ENCODE measurements at places on chromosomes 16 and 17.

DNA sequence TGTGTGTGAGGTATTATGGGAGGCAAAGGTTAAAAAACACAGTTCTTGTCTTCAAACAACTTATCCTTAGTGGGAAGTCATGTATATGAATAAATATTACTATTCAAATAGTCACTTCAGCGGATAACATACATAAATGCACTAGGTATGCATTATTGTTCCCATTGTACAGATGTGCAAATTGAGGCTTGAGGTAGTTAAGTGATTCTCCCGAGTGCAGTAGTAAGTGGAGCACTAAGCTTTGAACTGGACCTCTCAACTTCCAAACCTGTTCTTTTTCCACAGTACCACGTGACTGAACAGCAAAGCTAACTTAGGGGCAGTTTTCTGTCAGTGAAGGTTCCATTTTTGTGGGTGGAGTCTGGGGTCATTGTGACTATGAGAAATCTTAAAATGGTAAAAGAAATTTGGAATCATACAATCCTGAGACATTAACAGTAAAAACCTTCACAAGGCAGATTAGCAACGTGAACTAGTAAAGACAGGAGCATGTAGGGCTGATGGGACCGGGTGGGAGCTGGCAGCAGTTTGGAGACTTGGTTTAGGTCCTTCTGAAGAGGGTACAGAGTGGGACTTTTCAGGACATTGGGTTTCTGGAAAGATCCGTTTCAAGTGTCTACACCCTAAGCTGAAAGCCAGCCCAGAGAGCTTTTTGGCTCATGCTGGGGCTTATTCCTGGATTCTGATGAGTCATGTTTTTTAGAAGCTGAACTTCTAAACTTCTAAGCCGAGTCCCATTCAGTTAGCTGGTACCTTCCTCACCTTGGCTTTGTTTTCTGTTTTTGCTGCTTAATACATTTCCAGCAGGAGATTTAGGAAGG lies 204.9 kb downstream of the PRKCA start:
- peak; percentile 31 for DNase-seq

- DNase-seq: no peak
These were observed 914 bp downstream of the MAP1LC3B start for GRCh38 chr16:87392821-87393679.

DNA sequence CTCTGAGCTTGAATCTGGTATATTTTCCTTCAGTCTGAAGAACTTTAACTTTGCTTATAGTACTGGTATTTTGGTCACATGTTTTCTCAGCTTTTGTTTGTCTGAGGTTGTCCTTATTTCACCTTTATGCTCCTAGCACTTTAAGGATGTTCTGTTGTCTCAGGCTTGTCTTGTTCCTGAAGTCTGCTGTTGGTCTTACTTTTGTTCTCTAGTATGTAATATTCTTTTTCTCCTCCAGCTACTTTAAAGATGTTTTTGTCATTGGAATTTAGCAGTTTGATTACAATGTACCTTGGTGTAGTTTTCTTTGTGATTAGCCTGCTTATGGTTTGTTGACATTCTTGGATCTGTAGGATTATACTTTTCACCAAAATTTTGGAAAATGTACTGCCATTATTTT lies 23.6 kb downstream of the RPTOR start:
- no peak for DNase-seq

- DNase-seq: no peak
These were observed 18.1 kb upstream of the LCMT1 start for GRCh38 chr16:25093208-25094061.

DNA sequence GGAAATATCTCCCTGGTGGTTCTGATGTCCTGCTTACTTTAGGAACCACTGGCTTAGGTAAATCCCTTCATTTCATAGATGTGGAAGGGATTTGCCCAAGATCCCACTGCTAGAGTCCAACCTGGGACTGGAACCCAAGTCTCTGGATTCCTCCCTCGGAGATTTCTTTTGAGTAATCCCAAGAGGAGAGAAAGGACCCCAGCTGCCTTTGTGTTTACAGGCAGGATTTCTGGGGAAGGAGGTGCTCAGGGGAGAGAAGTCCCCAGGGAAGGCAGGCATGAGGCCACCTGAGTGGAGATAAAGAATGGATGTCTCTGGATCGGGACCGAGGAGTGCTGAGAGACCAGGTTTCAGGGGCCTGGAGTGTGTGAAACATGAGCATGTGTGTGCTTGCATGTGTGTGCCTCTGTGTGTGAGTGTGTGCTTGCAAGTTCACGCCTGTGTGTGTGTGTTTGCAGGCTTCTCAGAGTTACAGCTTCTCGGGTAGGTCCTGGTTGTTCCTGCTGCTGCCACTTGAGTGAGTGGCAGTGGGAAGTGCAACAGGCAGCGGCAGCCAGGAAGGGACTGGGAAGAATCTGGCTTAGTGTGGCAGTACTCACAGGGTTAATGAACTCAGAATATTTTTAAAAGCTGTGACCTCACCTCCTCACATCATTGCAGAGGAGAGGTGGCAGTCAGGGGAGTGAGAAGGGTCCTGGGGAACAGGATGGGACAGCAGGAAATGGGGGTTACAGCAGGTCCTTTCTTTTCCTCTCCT lies 2.2 kb downstream of the KCNH6 start:
- no peak for DNase-seq

DNA sequence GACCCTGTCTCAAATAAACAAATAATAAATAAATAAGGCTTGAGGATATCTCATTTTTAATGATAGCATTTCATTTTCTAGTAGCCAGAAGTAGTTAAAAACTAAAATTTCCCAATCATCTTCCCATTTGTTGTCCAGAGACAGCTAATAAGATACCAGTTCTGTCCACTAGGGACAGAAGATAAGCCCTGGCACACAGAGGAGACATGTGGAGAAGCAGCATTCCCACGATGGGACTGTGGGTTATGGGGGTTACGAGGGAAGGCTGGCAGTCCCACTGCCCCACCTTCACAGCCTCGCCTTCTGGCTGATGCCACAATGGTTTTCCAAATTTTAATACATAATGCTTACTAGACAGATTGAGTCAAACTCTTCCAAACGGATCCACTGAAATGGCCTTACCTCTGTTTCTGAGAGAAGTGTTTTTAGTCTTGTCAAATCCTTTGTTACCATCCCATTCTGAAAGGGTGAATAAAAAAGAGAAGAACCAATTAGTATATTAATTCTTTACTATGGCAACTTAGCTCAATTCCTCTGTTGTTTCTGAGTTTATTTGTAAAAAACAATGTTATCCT lies 44.2 kb downstream of the HELZ start:
- DNase-seq: no peak

DNA sequence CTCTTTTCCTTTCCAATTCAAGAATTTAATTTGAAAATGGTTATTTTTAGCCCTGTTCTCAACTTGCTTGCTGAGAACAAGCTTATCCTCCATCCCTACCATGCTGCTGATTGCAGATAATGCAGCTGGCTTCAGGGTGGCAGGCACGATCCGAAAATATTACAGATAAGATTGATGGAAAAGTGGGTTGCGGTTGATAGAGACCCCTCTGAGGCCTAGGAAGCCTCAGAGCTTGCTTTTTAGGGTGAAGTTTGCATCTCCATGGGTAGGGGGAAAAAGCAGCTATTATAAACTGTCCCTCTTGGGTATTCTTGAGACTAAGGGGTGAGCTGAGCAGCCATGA lies 116.5 kb upstream of the GOT2 start:
- no peak for DNase-seq

DNA sequence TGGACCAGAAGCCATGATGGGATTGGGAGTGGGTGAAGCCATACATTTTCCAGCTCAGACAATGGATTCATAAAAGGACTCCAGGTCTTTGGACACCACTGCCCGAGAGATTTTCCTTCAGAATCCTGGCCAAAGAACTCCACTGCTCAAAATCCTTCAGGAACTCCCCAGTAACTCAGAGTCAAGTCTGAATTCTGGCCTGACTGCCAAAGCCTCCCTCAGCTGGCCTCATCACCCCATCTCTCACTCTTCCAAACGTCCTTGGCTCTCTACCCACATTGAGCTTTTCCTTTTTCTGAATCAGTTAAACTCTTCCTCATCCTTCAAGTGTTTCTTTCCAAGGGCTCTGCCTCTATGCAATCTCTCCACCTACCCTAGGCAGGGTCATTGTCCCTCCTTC lies 1.2 kb upstream of the SEPTIN1 start:
- no peak for DNase-seq

GRCh38 chr16:70377782-70378181 lies 31.1 kb downstream of the DDX19A start:
- DNase-seq: no peak

GRCh38 chr16:80507538-80507937 lies 33.3 kb upstream of the DYNLRB2 start:
- DNase-seq: no peak

- no peak for DNase-seq
These were observed 36.2 kb upstream of the MEOX1 start for GRCh38 chr17:43697937-43698336.

- DNase-seq: no peak
These were observed 2.3 kb downstream of the RPRML start for GRCh38 chr17:46976626-46977270.

GRCh38 chr16:87973717-87974116 lies 22.5 kb downstream of the BANP start:
- no peak for DNase-seq

- no peak for DNase-seq
These were observed 244.7 kb downstream of the RBFOX3 start for GRCh38 chr17:79365836-79366770.

GRCh38 chr16:47728205-47728604 lies 267.1 kb downstream of the PHKB start:
- DNase-seq: no peak

DNA sequence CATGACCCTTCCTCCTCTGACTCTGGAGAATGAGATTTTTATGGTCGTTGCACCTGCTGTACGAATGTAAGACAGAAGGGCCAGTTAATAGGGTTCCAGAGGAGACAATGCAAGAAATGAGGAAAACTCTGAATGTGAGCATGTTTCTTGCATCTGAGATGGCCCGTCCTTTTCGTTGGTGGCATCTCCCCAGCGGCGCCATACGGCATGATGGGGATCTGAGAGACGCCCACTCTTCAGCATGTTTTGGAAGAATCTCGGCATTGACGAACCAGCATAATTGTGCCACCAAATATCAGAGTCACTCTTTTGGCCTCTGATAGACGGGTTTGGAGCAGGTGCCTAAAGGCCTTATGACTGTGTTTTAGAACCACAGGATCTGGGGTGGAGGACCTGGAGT lies 126.5 kb upstream of the RCVRN start:
- DNase-seq: no peak

- DNase-seq: no peak
These were observed 281.7 kb upstream of the ZFHX3 start for GRCh38 chr16:73329358-73330286.

- DNase-seq: no peak
These were observed 531.7 kb upstream of the TOM1L1 start for GRCh38 chr17:54368906-54369305.

GRCh38 chr16:81755915-81756614 lies 23.0 kb upstream of the PLCG2 start:
- DNase-seq: no peak

GRCh38 chr17:55332296-55333041 lies 67.7 kb downstream of the HLF start:
- no peak for DNase-seq

GRCh38 chr16:57935904-57936303 lies 35.0 kb downstream of the CNGB1 start:
- DNase-seq: no peak

DNA sequence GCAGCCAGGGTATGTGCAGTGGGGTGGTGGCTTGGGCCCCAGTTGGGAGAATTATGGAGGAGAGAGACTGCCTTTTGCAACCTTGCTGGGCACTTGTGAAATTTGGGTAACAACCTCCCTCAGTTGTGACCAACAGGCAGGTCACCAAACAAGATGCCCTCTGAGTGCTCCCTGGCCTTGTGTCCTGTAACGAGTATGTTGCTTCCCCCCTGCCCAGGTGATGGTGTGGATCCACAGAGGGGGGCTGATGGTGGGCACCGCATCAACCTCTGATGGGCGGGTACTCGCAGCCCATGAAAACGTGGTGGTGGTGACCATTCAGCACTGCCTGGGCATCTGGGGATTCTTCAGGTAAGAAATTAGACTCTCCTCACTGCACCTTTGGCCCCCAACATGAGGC lies 74.3 kb downstream of the SLC6A2 start:
- DNase-seq: no peak

- no peak for DNase-seq
These were observed 126.9 kb downstream of the BRIP1 start for GRCh38 chr17:61736438-61736837.

DNA sequence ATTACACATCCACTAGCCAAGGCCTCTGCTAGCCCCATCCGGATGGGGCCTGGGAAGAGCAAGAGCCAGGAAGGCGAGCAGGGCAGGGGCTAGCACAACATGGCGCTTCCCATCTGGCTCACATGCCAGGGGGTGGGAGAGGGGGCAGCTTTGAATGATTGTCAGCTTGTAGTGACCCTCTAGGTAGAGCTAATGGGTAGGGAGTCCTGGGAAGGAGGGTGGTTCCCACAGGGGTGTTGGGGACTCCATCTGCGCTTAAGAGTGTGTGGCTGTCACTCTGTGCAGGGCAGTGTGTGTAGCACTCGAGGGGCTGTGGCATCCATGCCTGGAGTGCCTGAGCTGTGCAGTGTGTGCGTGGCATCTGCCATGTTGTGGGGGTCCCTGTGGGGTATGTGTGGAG lies 24.5 kb downstream of the ARHGAP23 start:
- DNase-seq: no peak

GRCh38 chr16:81894592-81894991 lies 115.5 kb downstream of the PLCG2 start:
- DNase-seq: no peak

- DNase-seq: peak; percentile 85
These were observed 170.4 kb downstream of the ZFHX3 start for GRCh38 chr16:72877374-72878028.

GRCh38 chr17:48514477-48514876 lies 16.3 kb downstream of the HOXB1 start:
- DNase-seq: no peak

GRCh38 chr17:27157297-27157696 lies 136.6 kb upstream of the WSB1 start:
- DNase-seq: no peak

All from HS-5 (cell line).